ENCODE measurements at places on chromosomes 7 and 10.

- DNase-seq, result no peak
Measured at GRCh38 chr7:108684629-108685028, 115.0 kb downstream of the DNAJB9 start.

- no peak for DNase-seq
Measured at GRCh38 chr7:33754933-33755928, 150.1 kb upstream of the BMPER start.

DNA sequence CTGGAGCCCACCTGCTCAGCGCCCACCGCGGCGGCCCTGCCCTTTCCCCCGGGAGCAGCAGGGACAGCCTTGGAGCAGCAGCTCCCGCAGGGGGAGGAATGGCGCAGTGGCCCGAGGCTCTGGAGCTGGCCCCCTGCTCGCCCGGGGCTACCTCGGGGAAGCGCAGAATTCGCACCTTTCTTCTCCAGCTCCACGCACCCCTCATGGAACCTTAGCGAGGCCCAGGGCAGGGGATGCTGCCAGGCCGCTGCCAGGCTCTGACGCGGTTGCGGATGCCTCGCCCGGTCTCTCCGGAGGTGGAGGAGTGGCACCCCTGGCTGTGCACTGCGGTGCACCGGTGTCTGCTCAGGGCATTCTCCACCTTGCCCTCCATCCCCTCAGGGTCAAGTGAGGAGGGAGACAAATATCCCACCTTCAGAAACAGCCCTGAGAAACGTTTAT is 84.9 kb upstream of the MKI67 start:
- no peak for DNase-seq

- DNase-seq, result no peak
Measured at GRCh38 chr10:48305905-48306264, 592 bp upstream of the MAPK8 start.

- no peak for DNase-seq
Measured at GRCh38 chr7:113783403-113783802, 135.4 kb downstream of the PPP1R3A start.

GRCh38 chr10:104232613-104233102 is 494 bp upstream of the CFAP43 start:
- DNase-seq, result no peak

DNA sequence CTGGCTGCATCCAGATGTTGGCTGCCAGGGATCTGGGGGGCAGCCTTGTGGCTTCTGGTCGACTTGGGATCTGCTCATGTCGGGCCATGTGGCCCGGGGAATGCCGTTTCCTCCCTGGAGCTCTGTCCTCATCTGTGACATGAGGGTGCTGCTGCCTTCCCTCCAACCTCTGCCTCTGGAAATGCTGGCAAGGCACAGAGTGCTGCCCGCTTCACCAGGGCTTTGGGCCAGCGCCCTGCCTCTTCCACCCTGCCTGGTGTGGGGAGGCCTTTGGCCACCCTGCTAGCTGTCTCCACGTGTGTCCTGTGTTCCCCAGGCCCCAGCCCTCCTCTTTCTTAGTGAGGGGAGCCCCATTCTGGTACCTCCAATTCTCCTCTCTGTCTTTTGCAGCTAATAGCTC is 5.8 kb upstream of the SMARCD3 start:
- DNase-seq, result no peak

DNA sequence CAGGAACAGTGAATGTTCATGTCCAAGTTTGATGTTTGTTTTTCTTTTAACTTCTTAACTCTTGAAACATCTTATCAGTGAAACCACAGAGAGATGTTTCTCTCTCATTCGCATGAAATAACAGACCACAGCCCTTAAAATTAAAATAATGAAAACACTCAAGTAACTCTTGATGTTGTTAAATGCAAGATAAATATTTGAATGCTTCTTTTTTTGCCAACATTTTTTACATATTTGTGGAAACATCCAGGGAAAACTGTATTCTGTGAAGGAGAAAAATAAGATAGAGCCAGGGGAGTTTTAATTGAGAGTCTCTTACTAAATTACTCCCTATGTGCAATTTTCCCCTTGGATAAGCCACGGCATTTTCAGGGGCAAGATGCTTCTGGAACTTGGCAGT is 361.8 kb upstream of the MGMT start:
- DNase-seq, result no peak

DNA sequence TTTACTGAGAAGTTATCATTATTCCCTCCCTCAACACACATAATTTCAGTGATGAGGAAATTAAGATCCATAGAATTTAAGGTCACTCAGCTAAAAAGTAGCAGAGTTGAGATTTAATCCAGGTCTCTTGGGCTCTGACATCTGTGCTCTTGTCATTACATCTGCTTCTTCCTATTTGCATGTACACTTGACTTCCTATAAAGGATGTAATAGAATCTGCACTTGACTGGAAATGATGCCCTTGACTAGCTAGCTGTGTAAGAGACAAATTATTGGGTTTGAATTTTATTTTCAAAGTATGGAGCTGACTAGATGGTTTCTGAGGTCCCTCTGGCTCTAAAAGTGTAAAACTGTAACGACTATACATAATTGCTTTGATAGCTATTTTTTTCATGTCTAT is 59.5 kb downstream of the AGK start:
- DNase-seq, result no peak

DNA sequence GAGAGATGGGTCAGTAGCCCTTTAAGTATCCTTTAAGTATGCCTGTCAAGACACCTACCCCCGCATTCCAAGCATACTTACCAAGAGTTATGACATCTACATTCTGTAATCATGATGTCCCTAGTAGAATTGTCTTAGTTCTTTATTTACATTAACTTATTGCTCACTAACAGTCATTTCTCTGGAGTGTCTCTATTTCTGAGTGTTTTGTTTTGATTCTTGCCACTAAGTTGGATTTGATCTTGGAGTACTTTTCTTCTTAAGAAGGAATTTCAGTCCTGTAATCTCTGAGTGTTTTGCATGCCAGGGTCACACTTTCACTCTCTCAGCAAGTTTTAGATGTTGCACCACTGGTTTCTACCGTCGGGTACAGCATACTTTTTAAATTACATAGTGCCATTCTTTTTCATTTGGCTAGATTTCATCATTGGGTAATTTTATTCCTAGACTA is 1053.9 kb downstream of the KCNMA1 start:
- DNase-seq, result no peak

DNA sequence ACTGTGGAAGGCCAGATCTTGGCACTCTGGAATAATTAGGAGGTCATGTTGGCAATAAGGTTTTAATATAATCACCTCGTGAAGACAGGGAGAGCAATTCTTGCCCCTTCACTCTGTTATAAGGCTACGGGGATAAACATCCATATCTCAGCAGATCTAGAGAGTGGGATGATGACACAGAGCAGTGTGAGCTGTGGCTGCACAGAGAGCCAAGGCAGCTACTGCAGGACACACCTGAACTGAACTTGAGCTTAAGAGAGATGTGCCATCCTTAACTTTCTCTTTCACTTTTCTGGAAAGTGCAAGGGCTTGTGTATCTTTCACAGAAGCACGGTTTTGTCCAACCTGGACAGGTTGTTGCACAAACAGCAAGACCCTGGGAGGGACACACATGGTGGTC is 174.7 kb downstream of the GATA3 start:
- DNase-seq, result no peak

DNA sequence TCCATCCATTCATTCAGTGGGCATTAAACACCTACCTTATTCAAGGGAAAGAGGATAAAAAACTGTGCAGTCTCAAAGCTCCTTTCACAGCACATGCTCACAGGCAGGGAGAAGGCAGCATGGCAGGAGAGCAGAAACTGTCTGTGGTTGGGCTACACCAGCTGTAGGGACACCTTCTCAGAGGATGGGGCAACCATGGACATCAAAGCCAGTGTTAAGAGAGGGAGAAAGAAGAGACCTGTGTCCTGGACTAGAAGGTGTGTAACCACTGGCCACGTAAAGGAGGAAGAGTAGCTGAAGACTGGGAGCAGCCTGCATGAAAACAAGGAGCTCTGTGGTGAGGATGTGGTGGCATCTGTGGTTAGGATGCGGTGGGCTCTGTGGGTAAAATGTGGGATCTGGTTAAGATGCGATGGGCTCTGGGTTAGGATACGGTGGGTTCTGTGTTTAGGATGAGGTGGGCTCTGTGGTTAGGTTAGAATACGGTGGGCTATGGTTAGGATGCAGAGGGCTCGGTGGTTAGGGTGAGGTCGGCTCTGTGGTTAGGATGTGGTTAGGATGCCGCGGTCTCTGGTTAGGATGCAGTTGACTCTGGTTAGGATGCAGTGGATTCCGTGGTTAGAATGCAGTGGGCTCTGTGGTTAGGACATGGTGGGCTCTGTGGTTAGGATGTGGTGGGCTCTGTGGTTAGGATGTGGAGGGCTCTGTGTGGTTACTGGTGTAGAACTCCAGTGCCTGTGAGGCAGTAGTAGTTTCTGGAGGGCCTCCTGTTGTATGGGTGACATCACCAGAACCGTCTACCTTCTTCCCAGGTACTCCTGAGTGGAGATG is 197.6 kb downstream of the WDR37 start:
- no peak for DNase-seq

DNA sequence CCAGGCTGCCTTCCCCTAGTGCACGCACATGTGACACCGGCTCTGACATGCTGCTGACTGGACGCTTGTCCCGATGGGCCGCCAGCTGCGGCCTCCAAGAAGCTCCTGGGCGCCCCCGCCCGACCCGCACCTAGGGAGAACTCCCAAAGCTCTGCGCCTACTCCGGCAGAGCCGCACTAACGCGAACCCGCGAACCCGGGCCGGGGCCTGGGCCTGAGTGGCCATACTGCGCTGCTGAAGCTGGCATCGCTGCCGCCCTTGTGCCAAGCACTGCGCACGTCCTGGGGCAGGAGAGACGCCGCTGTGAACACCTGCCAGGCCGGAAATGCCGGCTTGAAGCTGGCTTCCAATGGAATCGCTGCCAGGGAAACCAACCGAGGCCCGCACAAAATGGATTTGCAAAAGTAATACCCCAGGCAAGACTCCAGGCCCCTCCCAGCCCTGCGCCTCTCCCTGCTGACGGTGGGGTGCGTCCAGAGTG is 85.1 kb downstream of the WASHC2A start:
- no peak for DNase-seq

- no peak for DNase-seq
Measured at GRCh38 chr7:985127-985416, 2.1 kb downstream of the CYP2W1 start.

DNA sequence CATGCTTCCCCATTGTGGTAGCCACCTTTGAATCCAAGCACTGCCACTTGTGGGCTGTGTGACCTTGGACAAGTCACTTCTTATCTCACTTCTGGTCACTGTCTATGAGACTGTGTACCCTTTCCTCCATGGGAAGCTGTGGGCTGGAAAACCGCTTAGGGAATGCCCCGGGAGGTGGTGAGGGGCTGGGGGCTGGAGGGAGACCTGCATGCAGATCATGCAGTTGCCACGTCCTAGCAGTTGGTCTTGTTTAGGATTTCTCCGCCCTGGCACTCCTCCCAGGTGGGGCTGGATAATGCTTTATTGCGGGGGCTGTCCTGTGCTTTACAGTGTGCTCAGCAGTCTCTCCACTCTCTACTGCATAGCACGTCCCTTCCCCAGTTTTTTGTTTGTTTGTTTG is 62.9 kb upstream of the OPN4 start:
- no peak for DNase-seq

DNA sequence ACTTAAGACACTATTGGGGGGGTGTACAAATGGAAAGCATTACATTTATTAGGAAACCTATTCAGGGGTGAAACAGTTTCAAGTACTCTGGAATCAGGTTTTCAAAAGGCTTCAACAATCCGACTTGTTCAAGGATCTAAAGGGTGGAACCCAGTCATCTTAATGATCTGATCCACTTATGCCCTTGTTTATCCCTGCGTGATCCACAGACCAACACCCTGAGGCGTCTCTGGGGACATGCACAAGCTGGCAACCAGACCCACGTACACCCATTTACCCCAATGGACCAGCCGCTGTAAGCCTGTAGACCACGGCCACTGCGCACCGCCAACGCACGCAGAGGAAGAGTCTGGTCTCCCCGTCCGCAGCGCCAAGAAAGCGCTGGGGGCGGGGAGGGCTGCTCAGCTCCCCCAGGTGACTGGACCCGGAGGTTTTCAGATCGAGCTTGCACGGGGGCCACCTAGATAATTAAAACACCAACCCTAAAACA is 13.4 kb downstream of the HNRNPF start:
- DNase-seq, result no peak

All from CD4-positive, alpha-beta T cell (primary cell).